ENCODE measurements at places on chromosomes 1 and 21.
A peak's percentile ranks its signal among the peaks of the same experiment; 100 is the strongest.

GRCh38 chr1:45152126-45152525 lies 54.3 kb downstream of the ZSWIM5 start:
- ATAC-seq = no peak

DNA sequence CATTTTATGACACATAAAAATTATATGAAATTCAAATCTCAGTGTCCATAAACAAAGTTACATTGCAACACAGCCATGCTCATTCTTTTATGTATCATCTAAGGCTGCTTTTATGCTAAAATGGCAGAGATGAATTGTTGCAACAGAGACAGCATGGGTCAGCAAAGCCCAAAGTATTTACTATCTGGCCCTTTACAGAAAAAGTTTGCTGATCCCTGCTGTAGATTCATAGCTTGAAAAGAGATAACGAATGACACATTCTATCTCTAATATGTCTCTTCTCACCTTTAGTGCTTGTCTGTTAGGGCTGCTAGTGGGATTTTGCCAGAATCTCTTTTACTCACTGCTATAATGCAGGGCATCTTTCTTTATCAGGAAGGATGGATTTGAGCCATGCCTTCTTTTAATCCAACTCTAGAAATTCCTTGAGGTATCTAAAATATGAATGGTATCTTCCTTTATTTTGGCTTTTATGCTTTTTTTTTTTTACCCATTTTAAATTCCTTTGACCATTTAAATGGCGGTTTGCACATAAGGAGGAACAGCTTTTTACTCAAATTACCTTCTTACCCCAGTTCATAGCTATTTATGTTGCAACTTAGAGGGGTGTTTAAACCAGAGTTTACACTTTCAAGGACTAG lies 598.2 kb downstream of the PLPP3 start:
- no peak for ATAC-seq

- peak; percentile 70 for ATAC-seq
Observed at GRCh38 chr21:34813266-34813894, 144.6 kb downstream of the CLIC6 start.

DNA sequence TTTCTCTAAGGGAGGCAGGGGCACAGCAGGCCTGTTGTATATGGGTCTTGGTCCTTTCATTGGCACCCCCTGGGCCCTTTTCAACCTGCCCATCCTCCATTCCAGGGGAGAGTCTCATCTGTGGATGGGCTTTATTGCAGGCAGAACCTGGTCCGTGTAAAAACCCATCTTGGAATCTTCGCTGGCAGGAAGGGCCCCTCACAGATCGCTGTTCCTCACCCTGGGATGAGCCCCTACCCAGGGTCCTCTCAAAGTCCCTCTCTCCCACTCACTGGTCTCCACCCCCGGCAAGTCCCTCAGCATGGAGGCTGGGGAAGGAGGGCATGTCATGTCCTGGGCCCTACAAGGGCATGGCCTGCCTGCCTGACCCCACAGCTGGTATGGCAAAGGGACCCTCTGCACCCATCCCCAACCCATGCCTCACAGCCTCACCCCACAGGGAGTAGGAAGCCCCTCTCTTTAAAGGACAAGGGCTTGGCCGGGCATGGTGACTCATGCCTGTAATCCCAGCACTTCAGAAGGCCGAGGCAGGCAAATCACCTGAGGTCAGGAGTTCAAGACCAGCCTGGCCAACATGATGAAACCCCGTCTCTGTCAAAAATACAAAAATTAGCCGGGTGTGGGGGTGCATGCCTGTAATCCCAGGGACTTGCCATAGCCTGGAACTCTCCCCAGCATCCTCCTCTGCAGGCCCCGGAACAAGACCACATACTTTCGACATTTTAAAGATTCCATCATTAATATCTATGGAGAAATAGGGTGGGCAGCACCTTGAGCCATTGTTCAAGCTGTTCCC lies 13.2 kb upstream of the CDA start:
- ATAC-seq = peak; percentile 17

DNA sequence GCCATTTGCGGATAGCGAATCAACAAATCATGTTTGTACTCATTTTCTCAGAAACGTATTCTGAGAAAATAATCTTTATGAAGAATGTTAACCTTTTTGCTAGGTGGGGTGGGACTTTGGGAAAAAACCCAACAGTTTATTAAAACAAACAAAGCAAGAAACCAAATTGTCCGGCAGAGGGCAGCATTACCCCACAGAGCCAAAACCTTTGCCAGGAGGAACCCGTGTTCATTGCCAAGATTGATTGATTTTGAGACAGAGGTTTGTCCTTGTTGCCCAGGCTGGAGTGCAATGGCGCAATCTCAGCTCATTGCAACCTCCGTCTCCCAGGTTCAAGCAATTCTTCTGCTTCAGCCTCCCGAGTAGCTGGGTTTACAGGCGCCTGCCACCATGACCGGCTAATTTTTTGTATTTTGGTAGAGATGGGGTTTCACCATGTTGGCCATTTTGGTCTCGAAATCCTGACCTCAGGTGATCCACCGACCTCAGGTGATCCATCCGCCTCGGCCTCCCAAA lies 70.8 kb upstream of the RHOU start:
- peak; percentile 87 for ATAC-seq
